Kidney capillary endothelial cell (primary cell): ENCODE measurements at places on chromosomes 11 and 22.

GRCh38 chr22:47569389-47570299, 807.2 kb downstream of the TBC1D22A start:
- DNase-seq = no peak

DNA sequence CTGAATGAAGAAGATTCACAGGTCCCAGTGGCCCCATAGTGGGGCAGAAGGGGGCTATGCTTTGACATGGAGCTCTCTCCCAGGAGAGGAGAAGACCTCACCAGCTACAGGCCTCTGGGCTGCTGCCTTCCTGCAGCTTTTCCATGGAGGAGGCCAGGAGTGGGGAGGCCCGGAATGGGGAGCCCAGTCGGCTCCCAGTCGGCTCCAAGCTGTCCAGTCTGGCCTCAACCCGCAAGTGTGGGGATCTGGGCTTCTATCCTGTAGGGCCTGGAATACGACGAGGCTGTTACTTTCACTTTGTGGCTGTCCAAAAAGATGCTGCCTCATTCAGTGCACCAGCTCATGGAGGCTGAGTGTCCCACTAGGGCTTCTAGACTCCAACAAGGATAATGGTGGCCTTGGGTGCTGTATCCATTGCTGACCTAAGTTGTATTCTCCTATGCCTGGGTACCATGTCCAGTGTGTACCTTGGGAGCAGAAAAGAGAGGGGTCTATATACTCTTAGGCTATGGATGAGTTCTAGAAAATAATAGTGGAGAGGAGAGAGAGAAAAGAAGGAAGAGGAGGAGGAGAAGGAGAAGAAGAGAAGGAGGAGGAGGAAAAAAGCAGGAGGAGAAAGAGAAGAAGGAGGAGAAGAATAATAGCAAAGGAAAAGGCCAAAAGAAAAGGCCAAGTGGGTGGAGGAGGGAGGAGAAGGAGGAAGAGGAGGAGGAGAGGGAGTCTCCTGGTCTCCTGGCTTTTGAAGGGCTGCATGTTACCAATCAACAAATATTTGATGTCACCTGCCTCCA, 1.1 kb downstream of the MYO18B start:
- no peak for DNase-seq

GRCh38 chr11:119529936-119530335, 107.0 kb upstream of the THY1 start:
- no peak for DNase-seq

DNA sequence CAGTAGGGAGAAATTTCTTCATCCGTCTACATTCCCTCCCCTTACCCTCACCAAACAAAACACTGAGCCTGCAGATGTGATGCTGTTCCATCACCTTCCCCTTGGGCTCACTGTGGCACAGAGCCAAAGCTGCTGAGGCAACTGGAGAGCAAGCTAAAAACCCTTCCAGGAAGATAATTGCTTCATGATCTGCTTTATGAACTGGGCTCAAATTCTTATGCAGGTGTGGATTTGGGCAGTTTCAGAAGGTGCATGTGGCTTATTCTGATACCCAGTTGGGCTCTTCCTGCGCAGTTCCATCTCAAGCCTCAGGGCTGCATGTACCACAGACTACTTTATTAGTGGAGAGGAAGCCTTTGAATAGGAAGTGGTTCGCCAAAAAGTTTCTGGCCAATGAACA, 58.3 kb downstream of the AAMDC start:
- no peak for DNase-seq

- DNase-seq = no peak
Measured at GRCh38 chr11:72786305-72787215, 7.3 kb downstream of the STARD10 start.

GRCh38 chr22:17086296-17086695, 1.5 kb downstream of the IL17RA start:
- DNase-seq = no peak

DNA sequence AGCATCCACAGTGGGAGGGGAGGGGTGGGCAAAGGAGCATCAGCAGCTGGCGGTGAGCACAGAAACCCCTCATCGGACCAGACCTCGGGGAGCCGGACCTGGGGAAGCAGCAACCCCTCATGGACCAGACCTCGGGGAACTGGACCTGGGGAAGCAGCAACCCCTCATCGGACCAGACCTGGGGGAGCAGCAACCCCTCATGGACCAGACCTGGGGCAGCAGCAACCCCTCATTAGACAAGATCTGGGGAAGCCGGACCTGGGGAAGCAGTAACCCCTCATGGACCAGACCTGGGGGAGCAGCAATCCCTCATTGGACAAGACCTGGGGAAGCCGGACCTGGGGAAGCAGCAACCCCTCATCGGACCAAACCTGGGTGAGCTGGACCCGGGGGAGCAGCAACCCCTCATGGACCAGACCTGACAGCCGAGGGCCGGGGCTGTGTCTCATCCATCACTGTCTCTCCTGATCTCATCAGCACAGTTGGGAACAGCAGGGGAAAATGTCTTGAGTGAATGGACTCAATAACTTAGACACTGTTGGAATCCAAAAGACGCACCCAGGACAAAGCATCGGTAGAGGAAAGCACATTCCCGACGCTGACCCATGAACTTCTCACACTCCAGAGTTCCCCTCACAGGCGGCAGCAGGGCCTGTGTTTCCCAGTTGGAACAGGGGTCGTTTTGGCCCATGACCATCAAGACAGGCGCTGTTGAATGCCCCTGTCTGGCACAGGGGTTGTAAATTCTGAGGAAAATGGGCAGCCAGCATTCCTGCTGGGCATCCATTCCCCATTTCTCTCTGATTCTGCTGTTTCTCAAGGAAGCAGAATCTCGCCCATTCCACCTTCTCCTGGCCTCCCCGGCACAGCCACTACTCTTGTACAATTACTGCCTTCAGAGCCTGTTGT, 1494.6 kb downstream of the TBC1D22A start:
- DNase-seq = no peak

DNA sequence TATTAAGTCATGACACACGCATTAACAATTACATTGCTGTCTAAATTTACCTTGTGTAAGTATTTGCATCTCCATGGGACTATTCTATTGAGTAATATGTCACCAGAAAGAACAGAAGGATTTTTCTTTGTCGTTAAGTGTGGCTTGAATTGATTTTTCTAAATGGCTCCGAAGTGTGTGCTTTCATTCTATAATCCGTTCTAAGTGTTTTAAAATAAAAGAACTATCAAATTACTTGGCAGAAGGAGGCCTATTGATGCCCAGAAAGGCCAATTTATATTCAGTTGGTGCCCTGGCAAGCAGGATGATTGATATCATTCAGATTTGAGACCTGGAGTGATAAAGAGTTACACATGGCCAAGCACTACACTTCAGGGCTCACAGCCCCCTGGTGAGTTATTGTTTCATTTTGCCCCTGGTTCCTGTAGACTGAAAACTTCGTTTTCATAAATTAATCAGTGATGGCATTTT, 538.9 kb upstream of the ANO5 start:
- no peak for DNase-seq

- no peak for DNase-seq
Measured at GRCh38 chr22:47787501-47788227, 1025.2 kb downstream of the TBC1D22A start.

- no peak for DNase-seq
Measured at GRCh38 chr11:57566905-57567514, 462 bp downstream of the UBE2L6 start.

DNA sequence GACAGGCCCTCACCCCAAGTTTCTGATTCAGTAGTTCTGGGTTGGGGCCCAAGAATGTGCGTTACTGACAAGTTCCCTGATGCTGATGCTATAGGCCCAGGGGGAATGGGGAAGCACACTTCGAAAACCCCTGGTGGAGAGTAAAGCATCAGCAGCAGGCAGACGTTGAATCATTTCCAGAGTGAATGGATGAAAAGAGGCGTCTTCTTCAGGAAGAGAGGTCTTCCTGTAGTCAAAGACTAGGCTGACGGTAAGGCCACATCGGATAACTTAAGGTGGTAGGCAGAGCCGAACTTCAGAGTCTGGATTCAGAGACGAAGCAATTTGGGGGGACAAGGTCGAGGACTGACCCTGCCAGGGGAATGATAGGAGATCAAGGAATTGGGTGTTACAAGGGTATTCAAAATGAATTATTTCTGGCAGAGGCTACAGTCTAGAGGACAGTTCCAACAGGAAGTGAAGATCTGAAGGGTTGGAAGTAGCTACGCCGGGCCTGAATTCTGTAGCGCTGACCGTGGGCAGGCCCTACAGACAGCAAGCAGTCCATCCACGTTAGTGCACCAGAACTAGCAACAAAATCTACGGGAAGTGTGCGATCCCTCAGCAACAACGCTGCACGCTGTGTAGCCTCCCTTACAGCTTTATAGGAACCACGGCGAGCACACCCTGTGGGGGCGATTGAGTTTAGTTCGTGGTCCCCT, 862 bp upstream of the CENATAC start:
- DNase-seq = peak; percentile 40

GRCh38 chr11:61978703-61979661, 11.5 kb upstream of the FTH1 start:
- DNase-seq = no peak

GRCh38 chr22:25134451-25134850, 65.2 kb upstream of the CRYBB3 start:
- DNase-seq = no peak

DNA sequence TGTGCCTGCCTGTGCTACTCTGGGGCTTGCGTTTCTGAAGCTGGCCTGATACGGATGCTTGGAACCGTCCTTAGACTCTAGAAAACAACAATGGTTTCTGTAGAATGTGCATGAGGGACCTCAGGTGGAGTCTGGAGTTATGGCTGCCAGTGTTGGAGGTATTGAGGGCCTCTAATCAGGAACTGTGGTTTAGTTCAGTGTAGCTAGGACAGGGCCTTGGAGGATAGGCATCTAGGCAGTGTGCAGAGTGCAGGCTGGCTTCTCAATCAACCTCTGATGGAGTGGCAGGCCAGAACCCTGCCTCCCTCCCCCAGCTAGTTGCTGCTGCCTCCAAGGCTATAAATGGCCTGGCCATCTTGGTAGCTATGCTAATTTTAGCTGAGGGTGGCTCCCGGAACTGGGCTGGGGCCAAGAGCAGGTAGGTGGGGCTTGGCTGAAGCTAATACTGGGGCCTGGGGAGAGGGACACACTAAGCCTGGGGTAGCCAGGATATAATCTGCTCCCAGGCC, 4.0 kb downstream of the STIM1 start:
- no peak for DNase-seq

GRCh38 chr11:27603376-27603990, 96.8 kb downstream of the BDNF start:
- no peak for DNase-seq

DNA sequence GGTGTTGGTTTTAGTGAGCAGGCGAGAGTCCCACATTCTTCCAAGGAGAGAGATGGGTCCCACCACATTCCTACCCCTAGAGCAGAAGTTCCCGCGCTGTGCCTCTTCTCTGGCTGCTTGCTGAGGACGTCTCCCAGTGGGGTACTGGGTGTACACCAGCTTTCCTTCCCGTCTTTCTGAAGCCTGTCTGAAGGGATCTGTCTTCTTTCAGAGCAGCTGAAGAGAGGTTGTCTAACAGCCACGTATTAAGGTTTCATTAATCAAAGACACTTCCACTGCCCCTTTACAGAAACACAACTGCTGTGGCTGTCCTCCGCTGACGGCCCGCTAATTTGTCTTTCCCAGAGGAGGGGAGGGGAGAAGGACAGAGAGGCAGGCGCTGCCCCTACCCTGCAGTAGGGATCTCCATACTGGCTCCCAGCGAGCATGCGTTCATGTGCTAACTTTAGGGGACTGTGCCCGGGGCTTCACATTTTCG, 56.0 kb downstream of the ZBTB16 start:
- DNase-seq = no peak

- DNase-seq = no peak
Measured at GRCh38 chr11:17846852-17847453, 112.4 kb downstream of the KCNC1 start.

DNA sequence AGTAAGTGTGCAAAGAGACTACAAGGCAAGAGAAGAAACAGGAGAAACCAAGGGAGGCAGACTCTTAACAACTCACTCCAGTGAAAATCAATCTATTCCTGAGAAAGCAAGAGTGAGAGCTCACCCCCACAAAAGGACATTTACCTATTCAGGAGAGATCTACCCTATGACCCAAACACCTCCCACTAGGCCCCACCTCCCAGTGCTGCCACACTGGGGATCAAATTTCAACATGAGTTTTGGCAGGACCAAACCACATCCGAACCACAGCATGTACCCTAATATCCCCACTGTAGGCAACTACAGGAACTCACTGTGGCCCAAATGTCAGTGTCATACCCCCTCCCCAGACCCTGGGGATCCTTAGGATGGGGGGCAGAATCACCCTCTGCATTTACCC, 526.2 kb upstream of the B3GAT1 start:
- no peak for DNase-seq

DNA sequence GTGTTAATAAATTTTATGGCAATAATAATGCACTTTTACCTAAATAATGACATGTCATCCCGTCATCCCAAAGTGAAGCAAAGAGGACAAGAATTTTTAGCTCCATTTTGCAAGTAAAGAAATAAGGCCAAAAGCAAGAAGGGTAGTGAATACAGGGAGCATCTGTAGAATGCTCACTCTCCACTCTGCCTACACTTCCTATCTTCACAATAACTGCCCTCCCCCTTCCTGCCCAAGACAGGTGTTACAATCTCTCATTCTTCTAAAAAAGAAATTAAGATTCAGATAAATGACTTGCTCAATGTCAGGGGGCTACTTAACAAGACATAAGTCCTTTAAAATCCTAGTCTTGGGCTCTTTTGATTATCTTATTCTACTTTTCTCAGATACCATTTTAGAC, 8.9 kb downstream of the RDX start:
- DNase-seq = no peak

DNA sequence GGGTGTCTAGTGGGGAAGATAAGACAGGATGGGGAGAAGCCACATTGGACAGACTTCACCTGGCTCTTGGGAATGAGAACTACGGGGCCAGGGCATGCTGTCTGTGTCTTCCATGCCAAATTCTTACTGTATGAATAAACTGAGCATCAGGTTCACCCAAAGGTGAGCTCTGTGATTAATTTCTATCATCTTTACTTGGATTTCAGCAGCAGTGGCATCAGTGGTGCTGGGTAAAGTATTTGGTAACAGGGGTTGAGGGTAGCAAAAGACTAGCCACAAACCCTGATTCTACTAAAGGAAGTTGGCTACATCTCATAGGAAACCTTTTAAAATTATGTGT, 38.8 kb downstream of the IRAG1 start:
- no peak for DNase-seq

DNA sequence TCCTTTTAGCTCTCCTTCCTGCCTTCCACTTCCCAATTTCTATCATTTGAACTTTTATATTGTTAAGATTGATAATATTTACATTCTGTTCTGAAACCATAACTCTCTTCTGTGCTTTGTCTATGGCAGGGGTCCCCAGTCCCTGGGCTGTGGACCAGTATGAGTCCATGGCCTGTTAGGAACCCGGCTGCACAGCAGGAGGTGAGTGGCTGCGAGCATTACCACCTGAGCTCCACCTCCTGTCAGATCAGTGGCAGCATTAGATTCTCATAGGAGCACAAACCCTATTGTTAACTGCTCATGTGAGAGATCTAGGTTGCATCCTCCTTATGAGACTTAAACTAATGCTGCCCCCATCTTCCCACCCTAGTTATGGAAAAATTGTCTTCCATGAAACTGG, 48.4 kb upstream of the HEPHL1 start:
- DNase-seq = no peak

GRCh38 chr11:4881860-4882500, at the start of gene OR51T1:
TSS of gene OR51T1 (plus strand) at chr11:4881900. CDS start at chr11:4881900, 0 bp downstream.
- DNase-seq = no peak

GRCh38 chr22:26161746-26162145, 7.5 kb upstream of the SEZ6L start:
- DNase-seq = no peak
